ENCODE measurements at places on chromosomes 11 and 22.

DNA sequence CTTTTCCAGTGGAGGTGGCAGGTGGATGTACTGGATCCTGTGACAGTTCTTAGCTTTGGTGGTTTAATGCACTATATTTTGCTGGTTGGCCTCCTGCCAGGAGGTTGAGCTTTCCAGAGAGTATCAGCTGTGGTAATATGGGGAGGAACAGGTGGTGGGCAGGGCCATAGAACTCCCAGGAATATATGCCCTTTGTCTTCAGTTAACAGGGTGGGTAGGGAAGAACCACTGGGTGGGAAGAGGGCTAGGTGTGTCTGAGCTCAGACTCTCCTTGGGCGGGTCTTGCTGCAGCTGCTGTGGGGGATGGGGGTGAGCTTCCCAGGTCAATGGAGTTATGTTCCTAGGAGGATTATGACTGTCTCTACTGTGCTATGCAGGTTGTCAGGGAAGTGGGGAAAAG lies 203.8 kb downstream of the DLG2 start:
- no peak for DNase-seq

DNA sequence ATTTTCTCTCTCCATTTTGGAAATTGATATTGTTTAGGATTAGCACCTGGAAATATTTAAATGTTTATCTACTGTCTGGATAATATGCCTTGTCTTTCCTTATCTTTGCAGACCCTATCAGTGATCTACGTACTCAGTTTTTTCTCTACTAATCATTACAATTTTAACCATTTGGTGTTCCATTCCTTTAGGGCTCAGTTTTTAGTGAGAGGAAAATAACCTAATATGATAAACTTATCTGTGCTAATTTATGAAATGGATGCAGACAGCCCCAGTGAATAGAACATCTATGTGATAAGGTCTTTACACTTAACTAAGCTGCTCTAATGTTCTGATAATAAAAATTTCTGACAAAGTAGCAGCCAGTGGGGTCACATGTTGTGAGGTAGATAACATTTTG lies 68.5 kb downstream of the SVIP start:
- DNase-seq = no peak

DNA sequence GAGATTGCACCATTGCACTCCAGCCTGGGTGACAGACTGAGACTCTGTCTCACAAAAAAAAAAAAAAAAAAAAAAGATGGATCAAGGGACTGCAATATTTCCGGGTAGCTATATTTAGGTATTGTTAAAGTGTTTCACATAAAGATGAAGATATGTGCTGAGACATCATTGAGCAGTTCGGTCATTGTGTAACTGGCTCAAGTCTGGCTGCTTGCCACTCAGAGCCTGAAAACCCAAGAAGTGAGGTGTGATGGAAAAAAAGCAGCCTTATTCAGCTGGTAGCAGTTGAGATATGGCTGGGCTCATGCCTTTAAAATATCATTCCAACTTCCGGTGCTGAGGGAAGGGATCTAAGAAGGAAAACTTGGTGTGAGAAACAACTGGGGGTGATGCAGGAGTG lies 46.9 kb downstream of the LUZP2 start:
- no peak for DNase-seq

DNA sequence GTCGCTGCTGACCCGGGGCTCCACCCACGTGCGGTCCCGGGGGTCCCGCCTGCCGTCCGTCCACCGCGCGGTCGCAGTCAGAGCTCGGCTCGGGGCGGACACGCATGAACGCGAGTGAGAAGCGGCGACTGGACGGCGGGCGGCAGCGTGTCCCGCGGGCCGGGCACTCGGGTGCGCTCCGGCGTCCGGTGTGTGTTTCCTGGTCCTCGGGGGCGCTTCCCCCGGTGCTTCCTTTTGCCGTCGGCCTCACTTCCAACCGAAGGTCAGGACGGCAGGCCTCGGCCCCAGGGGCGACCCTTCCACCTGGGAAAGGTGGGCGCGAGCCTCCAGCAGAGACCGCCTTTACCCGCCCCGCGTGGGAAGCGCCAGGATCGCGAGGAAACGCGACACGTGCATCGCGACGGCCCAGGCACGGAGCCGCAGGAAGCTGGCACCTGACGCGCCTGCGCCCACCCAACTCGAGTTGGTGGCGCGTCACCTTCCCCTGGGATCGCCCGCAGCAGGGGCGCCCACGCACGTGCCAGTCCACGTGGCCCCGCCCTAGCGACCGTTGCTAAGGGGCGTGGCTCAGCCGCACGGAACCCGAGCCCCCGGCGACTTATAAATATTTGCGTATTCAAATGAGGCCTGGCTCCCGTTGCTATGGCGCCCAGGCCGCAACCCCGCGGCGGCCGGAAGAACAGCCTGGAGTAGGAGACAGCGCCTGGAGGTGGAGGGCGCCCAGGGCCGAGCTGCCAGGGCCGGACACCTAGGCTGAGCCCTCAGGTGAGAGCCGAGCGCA lies at the start of gene LRRC56:
TSS of gene LRRC56 (plus strand) at position 687 of the 781 bp plus-strand sequence. CDS start 3,158 bp downstream, outside the sequence.
- DNase-seq = no peak

- DNase-seq = no peak
Measured at GRCh38 chr11:119726150-119726553, 2.8 kb downstream of the NECTIN1 start.

GRCh38 chr22:37391702-37392101 lies 35.6 kb downstream of the ELFN2 start:
- no peak for DNase-seq

DNA sequence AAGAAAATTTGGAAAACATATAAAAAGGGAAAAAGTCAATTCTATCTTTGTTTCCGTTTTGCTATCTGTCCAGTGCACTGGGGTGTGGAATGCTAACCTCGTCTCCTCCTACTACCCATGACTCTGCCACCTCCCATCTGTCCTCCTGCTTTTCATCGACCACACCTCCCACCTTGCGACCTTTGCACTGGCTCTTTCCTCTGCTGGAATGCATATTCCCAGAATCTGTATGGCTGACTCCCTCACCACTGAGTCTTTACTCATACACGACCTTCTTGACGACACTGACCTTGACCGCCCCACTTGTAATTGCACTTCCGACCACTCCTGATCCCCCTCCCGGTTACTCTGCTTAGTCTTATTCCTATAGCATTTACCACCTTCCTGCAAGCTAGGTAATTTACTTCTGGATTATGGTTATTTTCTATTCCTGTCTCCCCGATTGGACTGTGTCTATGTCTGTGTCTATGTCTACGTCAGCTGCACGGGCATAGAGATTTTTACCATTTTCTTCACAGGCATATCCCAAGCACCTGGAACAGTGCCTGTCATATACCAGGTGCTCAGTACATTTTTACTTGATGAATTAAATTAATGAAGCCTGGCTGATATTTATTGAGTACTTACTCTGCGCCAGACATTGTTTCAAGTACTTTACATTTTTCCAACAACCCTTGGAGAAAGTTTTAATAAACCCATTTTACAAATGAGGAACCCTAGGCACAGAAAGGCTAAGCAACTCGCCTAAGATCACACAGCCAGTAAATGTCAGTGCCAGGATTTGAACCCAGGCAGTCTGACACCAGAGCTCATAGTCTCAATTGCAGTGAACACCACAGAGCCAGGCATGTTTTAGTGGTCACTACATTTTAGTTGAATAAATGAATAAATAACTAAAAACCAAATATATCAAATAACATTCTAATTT lies 89.3 kb upstream of the SLC22A12 start:
- no peak for DNase-seq

DNA sequence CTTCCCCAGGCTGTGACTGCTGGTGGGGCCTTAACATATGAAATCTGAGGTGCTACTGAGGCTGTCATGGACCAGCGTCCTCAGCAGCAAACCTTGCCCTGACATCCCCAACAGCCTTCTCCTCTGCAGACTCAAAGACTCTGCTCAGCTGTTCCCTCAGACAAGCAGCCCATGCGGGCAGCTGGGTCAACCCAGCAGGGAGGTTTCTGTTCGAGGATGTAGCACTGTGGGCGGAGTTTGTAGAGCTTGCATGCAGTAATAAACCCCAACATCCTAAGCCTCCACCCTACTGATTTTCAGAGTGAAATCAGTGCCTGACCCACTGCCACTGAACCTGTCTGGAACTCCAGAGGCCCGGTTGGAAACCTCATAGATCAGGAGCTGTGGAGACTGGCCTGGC lies 88.8 kb upstream of the XKR3 start:
- no peak for DNase-seq

GRCh38 chr11:46920755-46921154 lies 2.4 kb upstream of the LRP4 start:
- DNase-seq = no peak

DNA sequence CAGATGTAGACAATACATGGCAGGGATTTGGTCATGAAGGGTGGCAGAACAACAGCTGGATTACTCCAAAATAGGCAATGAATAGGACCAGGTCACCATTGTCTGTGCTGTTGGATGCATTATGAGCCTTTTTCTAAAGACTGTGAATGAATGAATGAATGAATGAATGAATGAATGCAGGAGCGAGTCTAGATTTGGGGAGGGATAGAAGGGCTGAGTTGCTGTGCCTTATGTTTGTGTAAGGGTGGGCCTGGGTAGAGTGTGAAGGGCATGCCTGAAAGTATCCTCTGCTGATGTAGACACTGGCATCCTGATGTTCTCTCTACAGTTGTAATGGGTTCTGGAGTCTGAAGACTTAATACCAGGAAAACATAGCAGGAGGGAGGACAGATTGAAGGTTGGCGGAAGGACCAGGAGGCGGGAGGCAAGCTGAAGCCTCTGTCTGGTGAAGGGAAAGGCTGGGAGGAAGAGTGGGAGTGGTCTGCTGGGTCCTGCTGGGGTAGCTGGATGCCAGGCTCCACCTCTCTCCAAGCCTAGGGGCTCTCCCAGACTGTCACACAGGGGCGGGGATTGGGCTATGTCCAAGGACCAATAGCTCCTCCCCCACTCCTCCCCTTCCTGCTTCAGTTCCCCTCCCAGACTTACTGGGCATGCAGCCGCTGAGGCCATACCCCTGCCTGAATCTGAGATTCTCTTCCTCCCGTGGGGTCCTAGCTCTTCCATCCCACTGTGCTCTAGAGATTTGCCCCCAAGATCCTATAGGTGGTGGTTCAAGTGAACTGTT lies 4.8 kb downstream of the TRIM3 start:
- no peak for DNase-seq

GRCh38 chr11:85939099-85940015 lies 84.2 kb downstream of the CCDC83 start:
- DNase-seq = no peak
